ENCODE measurements at places on chromosomes 3 and 15.

GRCh38 chr3:141114179-141114745 lies 63.1 kb downstream of the SPSB4 start:
- no peak for DNase-seq

GRCh38 chr3:18057471-18058091 lies 315.1 kb upstream of the TBC1D5 start:
- no peak for DNase-seq

DNA sequence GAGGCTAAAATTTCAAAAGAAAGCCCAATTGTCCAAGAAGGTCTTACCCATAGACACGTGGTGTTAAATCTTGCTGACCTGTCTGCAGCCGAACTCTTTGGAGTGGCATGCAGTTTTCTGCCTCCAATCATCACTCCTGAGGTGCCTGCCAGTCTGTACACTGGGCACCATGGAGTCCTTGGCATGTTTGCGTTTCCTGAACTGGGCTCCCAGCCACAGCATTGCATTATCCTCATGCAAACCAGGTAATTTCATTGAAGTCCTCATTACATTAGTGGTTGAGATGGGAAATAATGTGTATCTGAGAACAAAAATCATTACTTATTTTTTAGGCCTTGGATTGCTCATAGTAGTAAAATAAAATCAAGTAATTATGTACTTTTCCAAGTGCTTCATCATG lies 152.3 kb downstream of the AKAP13 start:
- DNase-seq = no peak

- DNase-seq = no peak
Measured at GRCh38 chr3:19596408-19596807, 337.6 kb downstream of the EFHB start.

GRCh38 chr3:31404871-31405270 lies 127.9 kb upstream of the STT3B start:
- DNase-seq = no peak

- DNase-seq = no peak
Measured at GRCh38 chr3:100499651-100500050, 7.2 kb downstream of the TMEM45A start.

DNA sequence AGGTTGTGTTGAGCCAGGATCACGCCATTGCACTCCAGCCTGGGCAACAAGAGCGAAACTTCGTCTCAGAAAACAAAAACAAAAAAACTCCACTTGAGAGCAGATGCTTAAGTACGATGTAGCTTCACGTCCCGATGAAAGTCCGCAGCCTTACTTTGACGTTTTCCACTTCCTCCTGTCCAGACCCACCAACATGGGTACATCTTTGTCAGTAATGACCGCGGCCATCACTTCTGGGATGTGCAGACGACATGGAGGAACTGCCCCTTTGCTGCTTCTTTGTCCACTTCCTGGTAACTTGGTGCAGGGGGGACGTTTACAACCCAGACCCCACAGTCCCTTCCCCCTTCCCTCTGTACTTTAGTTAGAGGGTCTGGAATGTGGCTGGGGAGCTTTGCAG lies 48.7 kb downstream of the CRABP1 start:
- no peak for DNase-seq

DNA sequence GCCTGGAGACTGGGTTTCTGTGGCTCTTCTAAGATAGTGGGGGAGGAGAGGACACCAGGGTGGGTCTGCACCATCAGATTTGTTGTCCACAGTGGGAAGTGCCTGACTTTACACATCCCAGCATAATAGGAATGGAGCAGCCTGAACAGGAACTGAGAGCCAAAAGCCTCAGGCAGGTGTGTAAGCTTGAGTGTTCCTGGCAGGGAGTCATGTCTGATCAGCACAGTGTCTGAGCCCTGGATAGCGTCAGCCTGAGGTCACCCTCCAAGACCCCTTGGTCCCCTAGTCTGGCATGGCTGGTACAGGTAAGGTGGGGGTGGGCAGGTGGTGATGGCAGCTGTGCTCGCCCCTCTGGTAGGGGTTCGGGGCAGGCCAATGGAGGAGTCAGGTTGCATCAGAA lies 20.2 kb downstream of the INSYN1 start:
- no peak for DNase-seq

DNA sequence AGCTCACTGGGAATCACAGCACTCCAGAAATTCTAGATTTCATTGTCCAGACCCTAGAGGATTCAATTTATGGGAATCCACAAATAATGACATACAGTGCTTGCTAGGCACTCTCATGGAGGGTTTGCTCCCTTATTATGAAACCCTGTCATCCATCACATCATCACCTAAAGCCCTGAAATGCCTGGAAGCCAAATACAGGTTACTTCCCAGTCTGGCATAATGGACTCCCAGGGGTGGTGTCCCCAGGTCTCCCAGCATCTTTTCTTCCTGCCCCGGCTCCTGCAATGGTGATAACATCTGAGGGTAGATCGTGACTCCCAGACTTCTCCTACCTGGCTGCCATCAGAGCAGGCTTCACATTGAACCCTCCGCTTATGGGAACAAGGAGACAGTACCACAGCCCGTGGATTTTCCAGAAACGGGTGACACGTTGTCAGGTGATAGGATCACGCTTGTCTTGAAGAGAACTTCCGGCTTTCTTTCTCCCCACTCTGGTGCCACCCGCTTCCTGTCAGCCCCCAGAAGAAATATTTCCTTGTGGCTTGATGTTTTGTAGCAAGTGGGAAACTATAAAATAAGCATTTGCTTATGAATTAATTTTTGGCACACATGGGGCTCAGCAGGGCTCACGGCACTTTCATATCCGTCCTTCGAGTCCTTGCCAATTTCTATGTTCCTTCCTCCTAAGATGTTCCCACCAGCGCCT lies 238.7 kb upstream of the BHLHE40 start:
- no peak for DNase-seq

GRCh38 chr3:196335503-196335948 lies 2.7 kb downstream of the TM4SF19 start:
- DNase-seq = no peak

DNA sequence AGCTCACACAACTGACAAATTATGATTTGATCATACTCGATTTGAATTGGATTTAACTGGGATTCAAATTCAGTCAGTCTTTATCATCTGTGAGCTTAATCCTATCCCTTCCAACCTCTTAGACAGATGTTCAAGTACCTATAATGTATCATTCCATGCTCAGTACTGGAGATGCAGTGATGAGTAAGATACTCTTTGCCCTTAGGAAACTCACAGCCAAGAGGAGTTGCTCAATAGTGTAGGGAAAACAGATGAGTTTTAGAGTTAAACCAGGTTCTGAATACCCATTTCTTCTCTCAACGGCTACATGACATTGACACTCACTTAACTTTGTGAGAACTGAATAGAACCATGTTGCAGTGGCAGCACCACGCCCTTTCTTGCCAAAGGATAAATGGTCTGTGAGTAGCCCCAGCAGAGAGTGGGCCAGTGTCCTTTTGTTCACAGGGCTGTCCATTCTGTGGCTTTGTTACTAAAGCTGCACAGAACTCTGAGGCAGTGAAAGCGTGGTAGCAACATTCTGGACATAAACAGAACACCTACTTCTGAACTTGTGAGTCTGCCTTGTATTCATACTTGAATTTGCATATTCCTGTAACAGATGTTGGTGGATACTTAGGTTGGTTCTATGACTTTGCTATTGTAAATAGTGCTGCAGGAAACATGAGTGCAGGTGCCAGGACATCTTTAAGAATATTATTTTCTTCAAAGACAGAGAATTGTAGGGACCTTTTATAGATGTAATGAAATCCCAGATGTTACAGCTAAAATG lies 91.6 kb downstream of the RASA2 start:
- no peak for DNase-seq

- no peak for DNase-seq
Measured at GRCh38 chr3:44555723-44556122, 730 bp downstream of the ZKSCAN7 start.

DNA sequence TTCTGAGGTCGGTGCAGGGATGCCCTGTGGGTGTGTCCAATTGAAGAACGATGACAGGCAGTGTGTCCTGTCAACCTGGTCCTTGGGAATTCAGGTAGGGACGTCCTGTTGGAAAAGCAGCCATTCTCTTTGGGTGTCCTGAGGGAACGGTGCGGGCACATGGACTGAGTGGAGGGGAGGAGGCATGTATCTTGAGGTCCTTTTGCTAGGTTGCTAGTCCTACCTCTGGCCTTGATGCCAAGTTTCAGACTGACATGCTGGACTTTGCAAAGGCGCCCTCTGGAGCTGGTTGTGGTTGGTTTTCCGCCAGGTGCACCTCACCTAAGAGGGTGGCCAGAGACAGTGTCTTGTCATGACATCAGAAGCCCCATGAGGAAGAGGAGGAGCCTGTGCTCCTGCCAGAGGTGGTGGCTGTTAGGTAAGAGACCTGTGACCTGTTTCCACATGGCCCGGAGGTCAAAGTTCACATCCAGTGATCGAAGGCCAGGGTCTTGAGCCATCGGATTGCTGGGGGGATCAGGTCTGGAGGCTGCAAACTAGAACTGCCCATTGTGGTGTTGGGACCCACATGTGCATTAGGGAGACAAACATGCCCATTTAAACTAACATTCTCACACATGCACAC lies 106.3 kb downstream of the SNRPN start:
- no peak for DNase-seq

GRCh38 chr3:27590437-27591298 lies 106.5 kb upstream of the SLC4A7 start:
- DNase-seq = no peak

DNA sequence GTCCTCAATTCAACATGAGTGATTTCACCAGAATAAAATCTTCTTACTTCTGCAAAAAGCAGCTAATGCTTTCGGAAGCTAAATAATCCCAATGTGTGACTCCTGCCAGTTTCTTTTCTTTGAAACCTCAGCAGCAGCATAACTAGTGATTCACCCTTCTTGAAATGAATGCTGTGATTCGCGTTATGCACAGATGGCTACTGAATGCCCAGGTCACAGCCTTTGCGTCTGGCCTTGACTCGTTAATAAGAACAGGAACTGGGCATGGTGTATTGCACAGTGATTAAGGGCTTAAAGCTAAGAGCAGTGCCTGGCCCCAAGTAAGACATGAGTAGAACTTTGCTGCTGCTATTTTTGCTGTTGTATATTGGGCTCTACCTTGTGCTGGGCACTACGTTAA lies 19.0 kb downstream of the CGNL1 start:
- DNase-seq = no peak

GRCh38 chr15:50977162-50977561 lies 68.7 kb downstream of the AP4E1 start:
- DNase-seq = no peak

- no peak for DNase-seq
Measured at GRCh38 chr3:193714523-193715137, 121.6 kb downstream of the OPA1 start.

DNA sequence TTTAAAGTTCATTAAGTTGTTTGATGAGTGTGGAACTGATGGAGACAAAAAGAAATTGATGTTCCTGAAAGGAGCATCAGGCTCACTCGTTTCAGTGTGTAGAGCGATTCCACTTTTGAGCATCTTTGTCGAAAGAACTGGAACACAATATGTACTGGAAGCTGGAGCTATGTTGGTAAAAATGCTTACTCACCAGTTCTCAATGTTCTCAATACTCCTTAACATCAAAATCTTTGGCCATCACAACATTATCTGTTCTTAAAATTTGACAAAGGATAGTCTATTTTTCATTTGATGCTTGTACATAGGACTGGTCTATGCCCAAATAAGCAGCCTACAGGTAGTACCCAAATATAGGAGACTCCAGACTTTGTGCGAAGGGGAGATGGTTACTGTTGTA lies 18.7 kb downstream of the RYR3 start:
- DNase-seq = no peak

DNA sequence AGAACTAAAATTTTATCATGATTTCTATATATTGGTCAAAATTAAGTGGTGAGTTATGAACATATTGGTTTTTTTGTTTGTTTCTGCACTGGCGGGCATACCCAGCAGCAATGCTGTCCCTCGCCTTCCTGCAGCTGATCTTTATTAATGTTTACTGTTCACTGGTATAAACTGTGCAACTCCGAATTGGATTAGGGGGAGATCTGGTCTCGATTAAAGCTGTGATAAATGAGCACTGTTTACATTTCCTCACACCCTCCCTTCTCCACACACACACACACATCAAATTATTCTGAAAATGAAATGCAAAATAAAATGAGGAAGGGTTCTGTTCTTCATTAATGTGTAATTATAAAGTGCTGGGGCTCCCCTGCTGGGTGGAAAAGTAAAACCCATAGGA lies 48.5 kb upstream of the DAZL start:
- no peak for DNase-seq

DNA sequence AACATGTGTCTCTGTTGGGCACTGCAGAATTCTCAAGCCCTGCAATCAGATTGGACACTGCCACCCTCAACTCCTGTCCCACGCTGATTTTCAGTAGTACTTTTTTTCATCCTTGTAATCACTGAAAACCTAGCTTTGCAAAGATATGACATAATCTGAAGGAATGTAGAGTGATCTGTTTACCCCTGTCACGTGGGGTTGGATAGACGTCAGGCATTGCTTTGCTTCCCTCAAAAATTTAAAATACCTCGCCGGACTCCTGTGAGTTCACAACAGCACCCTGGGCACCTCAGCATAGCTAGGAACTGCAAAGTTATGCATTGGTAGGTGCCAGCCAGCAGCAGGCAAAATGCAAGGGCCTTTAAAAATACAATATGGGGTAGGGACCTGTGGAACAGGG lies 71.1 kb upstream of the OXTR start:
- no peak for DNase-seq

DNA sequence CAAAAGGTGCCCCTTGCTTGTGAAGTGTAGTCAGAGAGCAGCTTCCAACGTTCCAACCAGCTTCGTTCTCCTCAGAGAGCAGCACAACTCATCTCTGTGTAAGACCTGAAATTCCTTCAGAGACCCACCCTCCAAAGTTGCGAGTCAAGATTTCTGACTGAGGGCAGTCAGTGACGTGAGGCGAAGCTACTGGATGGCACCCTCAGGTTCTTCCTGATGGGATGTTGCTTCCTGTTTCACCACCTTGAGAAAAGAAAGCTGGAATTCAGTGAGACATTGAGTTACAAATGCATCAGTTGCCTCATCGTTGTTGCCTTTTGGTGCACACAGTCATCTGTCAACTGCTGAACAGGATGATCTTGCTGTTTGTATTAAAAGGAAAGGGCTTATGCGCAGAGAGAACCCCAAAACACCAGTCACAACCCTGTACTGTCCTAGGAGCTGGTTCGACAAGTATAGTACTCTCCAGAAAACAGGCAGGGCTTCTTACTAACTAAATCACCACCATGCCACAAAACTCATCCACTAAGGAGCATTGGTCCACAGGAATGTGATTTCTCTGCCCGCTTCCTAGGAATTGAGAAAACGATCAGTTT lies at the start of gene CERS3:
CERS3 (minus strand) TSS at position 118 of the 596 bp plus-strand sequence. CDS start 27,101 bp downstream, outside the sequence.
- DNase-seq = no peak

DNA sequence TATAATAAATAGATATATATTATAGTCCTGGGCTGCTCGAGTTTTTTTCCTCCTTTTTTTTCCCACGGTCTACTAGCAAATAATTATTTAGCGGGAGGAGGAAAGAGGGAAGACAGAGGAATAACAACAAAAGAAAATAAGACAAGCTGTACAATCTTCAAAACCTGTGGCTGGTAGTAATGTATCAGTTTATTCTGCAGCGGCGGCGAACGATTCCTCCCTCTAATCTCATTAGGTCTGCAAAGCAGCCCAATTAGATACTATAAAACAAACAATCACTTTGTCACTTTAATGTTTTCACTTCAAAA lies 390 bp upstream of the TLE3 start:
- no peak for DNase-seq

GRCh38 chr3:194123726-194124125 lies 12.2 kb upstream of the HES1 start:
- no peak for DNase-seq
